ENCODE measurements at places on chromosomes 4 and X.

DNA sequence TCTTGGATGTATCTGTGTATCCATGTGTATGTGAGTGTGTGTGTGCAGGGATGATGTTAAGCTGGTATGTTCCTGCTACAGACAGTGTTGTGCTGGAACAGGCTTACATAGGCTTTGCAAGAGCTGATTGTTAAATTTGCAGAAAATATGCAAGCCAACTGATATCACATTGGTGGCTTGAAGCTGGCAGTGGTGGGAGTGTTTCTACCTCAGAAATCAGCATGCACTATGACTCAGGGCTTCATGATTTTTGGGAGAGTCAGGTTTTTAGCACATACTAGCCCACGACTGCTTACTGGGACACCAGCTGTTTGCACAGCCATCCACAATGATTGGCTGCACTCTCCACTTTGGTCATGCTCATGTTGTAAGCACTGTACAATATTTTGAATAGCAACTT lies 261.8 kb downstream of the DHX15 start:
- DNase-seq, result no peak

DNA sequence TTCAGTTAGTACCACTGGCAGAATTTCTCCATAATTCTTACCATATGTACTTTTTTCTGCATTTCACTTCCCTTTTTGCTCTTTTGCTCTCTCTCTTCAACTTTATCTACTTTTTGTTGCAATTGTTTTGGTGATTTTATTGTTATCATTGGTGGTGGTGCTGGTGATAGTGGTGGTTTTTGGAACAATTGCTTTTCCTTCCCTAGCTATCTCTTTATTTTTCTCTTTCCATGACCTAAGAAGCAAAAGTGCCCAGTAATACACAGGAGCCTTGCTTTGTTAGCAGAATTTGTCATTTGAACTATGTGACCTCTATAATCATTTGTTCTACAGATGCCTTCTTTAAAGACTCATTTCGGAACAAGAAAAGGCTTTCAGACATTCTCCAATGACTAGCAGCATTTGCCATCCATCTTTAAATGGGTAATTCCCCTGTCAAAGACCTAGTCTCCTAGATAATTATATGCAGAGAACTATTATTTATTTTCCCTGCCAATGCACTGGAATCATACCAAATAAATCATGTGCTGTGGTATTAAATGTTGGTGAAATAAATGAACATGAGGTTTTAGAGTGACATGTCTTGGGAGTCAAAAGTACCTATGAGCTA lies 154.5 kb downstream of the GASK1B start:
- DNase-seq, result no peak

DNA sequence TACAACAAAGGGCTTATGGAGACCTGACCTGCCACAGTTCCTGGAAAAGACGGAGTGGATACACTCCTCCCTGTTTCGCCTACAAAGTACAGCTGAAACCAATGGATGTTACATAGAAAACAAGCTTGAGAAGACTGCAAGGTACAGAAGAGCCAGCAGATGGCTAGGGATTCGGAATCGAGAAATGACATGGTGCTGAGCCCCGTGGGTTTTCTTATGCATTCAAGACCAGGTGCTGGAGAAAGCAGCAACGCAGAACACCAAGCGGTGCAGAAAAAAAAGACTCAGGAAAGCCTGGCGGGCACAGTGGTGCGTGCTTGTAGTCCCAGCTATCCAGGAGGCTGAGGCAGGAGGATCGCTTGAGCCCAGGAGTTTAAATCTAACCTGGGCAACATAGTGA lies 13.8 kb downstream of the TIMM17B start:
- no peak for DNase-seq

GRCh38 chr4:140134746-140135425 lies 19.1 kb downstream of the MAML3 start:
- no peak for DNase-seq

GRCh38 chr4:5749568-5749967 lies 38.6 kb downstream of the EVC start:
- DNase-seq, result no peak
